ENCODE measurements at places on chromosomes 12 and 14.

DNA sequence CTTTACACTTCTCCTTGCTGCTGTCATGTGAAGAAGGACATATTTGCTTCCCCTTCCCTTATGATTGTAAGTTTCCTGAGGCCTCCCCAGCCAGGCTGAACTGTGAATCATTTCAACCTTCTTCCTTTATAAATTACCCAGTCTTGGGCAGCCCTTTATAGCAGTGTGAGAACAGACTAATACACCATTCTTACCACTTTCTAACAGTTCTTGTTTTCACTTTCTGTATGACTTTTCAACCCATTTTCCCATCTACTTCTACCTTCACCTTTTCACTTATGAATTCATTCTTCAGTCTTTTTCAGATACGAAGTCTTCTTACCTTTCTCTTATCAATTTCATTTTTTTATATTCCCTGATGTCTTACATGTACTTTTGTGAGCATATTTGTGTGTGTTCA lies 55.1 kb downstream of the FOXA1 start:
- DNase-seq = no peak

DNA sequence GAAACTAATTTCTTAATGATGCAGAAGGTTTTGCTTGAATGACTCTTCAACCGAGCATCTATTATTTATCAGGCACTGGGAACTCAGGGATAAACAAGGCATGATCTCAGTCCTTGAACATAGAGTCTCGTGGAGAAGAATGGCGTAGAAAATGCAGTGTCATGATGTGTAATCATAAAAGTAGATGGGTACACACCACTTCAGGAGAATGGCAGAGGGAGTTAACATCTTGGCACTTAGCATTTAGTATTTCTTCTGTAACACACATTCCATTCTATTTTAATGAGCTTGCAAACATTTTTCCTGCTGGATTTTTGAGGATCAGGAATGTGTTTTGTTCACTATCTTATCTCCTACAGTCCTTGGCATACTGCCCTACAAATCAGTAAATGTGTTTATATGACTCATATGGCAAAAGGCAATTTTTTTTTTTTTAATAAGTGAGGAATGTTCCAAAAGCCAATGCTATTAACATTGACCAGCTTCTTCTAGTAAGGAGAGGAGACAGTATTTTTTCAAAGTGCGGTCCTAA lies 3.8 kb downstream of the TXNRD1 start:
- DNase-seq = no peak

DNA sequence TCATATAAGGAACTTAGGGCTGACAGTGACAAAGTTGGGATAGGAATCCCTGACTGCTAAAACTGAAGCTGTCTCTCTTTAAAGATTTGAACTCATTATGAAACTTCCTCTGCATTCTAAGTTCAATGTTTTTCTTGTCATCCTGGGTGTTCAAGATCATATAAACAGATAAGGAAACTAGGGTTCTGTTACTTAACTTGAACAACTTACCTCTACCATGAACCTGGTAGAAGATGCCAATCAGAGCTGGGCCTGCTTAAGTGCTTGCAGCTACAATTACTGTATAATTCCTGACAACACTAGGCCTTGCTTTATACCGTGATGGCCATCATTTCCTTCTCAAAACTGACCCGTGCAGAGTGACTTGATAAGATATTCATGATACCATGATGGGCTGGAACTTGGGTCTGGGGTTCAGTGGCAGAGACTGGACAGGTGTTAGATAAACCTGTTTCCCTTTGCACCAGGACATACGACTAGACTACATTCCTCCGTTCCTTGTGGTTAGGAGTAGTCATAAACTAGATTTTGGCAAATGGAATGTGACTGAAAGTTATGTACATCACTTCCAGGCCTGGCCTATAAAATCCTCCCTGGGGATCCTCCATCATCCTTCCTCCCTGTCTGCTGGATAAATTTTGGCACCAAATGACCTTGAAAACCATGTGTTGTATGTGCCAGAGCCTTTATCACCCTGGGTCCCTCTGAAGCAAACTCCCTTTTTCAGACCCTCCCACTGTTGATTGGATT lies 172.2 kb upstream of the PRICKLE1 start:
- no peak for DNase-seq

DNA sequence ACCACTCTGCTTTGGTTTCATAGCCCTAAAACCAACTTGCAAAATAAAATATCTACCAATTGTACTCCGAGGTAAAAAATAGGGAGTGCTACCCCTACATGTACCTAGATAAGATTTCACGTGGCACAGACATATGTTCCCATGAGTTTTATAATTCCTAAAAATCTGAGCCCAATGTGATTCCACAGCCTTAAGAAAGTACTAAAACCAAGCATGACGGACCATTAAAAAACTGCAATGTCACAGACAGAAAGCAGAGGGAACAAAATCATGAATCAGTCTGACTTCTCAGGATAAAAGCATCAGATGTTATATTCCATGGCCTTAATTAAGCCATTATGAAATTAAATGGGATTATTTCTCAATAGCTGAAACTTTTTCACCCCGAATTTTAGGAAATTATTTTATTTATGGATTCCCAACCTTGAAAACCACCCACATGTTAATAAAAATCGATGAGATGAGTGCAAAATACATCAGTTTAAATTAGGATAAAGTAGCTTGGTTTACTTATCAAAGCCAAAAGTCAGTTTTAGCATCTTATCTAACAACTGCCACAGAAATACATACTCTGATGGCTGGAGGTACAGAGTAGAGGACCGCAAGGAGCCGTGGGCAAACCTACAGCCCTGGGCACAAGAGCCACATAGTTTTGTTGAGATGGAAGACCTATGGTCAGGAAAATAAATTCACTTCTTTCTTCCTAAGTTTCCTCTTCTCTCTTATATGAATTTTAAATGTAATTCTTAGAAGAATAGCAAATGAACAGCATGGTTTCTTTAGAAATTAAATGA lies 4.5 kb downstream of the ITPR2 start:
- no peak for DNase-seq

- DNase-seq = no peak
Observed at GRCh38 chr12:99066726-99067125, 421.6 kb downstream of the APAF1 start.

Measured in stimulated activated CD8-positive, alpha-beta memory T cell treated with anti-CD3 and anti-CD28 coated beads, Interleukin-4, amount 100 ng/mL, for 48 hours (primary cell).